ENCODE measurements at places on chromosomes 3 and 15.

DNA sequence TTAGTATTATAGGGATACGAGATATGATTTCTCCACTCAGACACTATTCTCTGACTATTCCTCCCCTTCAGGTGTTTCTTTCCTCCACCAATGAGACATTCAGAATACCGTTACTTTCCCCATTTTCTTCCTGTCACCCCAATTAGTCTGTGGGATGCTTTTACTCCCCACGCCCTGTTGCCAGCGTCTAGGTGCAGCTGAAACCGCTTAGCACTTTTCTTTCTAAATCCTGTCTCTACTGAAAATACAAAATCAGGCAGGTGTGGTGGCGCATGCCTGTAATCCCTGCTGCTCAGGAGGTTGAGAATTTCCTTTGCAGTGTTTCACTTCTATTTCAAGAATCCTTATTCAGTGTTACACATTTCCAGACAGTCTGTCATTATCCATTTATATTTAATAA lies 49.6 kb upstream of the DLG1 start:
- no peak for DNase-seq

GRCh38 chr3:132033471-132033870 lies 1.3 kb downstream of the CPNE4 start:
- no peak for DNase-seq

GRCh38 chr3:71232175-71232679 lies 351.3 kb downstream of the FOXP1 start:
- DNase-seq = no peak

DNA sequence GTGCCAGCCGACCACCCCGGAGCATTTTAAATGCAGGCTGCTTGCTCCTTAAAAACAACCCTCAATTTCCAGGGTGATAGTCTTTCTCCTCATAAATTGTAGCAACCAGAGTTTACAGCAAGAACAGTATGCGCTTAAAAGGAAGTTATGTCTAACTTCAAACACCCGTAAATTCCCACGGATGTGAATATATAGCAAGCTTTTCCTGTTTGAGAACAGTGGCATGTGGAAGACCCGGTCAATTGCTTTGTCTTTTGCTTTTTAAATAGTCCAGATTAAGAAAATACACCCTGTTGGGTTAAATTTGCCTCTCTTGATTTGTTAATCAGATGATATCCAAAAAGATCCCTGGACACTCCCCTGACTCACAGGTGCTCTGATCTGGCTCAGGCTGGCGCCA lies 20.8 kb downstream of the MRPS25 start:
- DNase-seq = no peak

DNA sequence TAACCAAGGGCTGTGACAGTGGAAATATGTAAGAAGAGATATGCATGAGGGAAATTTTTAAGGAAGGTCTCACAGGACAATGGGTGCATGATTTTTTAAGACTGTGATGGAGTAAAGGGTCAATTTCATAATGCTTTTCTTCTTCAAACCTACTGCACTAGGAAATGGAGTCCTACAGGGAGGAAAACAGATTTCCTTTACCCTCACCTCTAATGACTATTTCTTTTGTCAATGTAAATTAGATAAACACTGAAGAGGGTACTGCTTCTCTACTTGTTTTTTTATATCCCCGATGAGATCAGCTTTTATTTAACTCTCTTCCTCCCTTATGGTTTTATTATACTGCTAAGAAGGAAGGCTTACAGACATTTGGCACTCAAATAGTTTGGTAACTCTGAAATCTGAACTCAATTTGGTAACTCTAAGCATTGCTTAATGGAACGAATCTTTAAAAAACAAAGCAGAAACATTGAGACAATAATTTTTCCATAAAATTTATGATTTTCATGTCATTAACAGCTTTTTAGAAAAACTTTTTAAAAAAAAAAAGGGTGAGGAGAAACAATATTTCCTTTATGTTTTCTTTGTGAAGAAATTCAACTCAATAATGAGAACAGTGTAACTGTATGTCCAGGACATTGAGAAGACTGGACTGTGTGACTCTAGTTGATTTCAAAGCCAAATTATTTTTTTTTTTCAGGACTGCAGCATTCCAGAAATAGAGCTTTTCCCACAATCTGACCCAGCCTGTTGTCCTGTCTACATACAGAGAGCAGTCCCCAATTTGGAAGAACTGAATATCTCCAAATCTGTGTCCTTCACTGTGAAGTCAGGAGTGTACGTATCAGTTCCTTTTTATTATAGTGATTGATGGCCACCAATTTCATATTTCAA lies 64.4 kb downstream of the CRYBG3 start:
- no peak for DNase-seq

DNA sequence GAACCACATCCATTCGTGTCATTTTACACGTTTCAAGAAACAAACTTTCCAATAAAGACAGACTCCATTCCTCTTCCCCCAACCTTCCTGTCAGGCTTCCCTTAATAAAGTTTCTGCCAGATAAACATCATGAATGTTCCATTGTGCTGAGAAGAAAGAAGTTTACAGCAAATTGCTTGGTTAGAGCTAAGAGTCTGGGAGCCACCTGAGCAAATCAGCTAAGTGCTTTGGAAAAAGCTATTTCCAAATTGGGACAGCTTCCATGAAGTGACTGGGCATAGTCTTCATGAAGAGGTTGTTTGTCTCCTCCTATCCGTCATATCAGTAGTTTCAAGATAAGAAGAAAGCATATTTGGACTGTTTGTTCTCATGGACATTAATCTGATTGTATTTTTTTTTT lies 77.0 kb downstream of the MAGI1 start:
- DNase-seq = no peak

DNA sequence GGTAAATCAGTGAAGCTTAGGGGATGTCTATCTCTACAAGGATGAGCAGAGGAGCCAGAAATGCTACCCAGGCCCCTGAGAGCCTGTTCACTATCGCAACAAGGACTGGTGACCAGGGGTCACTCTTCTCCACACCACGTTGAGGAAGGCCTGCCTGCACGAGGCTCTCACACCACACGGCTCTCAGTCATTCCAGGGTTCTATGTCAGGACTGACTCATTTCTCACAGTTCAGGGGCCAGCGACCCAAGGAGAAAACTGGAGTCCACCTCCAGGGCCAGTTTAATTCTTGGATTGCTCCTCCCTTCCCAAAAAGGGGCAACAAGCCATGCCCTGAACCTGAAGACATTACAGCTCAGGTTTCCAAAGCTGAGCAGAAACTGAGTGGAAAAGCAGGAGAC lies 33.9 kb downstream of the ANP32A start:
- no peak for DNase-seq

DNA sequence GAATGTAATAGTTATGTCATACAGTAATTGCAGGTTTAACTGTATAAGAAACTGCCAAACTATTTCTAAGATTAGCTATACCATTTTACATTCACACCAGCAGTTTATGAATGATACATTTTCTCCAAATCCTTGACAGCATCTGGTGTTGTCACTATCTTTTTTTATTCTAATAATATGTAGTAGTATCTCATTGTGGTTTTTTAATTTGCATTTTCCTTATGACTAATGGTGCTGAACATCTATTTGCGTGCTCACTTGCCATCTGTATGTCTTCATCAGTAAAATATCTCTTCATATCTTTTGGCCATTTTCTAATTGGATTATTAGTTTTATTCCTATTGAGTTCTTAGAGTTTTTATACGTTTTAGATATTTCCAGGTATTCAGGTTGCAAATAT lies 994.0 kb upstream of the SEMA6D start:
- DNase-seq = no peak
